ENCODE measurements at places on chromosomes 12 and 14.

- DNase-seq = no peak
Observed at GRCh38 chr12:46259713-46260112, 9.1 kb downstream of the SLC38A1 start.

DNA sequence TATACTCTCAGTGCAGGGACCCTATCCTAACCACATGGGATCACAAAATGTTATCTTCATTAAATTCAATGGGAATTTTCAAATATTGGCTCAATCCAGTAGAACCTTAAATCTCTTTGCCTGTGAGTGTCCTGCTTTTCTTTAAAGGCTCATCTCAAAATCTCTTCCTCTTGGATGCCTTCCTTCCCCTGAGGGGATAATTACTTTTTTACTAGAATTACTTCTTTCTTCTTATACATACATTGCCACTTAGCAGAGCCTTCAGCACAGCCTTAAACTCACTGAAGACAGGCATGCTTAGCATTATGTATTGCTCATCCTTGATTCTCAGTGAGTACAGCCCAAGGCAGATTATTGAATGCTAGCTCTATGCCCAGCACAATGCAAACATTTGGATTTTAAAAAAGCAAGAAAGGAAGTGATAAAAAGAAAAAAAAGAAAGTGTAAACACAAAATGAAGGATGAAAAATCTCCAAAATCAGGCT lies 1918.0 kb upstream of the FLRT2 start:
- DNase-seq = no peak

GRCh38 chr14:69193721-69194120 lies 2.4 kb downstream of the EXD2 start:
- no peak for DNase-seq

DNA sequence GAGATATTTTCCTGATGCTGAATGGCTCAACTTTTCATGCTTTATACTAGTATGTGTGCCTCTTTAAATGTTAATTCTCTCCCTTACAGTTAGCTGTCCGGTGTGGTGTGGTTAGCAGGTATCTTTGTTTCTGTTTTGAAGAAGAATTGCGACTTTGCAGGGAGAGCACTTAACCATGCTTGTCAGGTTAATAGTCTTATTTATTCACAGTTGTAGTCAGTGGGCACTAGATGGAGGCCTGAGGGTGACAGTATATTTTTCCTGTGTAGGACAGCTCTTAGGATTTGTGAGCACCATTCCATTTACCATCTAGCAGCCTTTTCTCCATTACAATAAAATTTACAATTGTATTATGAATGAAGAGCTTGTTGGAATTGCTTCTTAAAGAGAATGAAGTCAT lies 34.9 kb downstream of the PDE3A start:
- no peak for DNase-seq

GRCh38 chr12:89863493-89863938 lies 154.9 kb upstream of the ATP2B1 start:
- DNase-seq = no peak

DNA sequence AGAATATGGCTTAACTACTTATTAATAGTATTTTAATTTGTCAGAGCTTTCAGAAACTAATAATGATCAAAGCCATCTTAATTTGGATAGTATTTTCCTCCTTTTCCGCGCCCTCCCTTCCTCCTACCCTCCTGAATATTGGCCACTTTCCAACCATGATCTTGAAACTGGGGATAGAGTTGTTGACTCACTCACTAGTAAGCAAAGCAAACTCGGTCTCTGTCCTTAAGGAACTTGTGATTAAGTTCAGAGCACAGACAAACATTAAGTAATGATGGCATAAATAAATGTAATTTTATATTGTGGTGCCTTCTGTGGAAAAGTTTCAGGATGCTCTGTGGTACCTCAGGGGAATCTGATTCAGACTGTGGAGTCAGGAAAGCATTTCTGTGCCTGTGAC lies 75.7 kb downstream of the LRRK2 start:
- peak; percentile 50 for DNase-seq

GRCh38 chr12:122022393-122023338 lies 982 bp downstream of the BCL7A start:
- DNase-seq = peak; percentile 43

- DNase-seq = peak; percentile 95
Observed at GRCh38 chr14:24179961-24180796, 8.3 kb downstream of the REC8 start.

DNA sequence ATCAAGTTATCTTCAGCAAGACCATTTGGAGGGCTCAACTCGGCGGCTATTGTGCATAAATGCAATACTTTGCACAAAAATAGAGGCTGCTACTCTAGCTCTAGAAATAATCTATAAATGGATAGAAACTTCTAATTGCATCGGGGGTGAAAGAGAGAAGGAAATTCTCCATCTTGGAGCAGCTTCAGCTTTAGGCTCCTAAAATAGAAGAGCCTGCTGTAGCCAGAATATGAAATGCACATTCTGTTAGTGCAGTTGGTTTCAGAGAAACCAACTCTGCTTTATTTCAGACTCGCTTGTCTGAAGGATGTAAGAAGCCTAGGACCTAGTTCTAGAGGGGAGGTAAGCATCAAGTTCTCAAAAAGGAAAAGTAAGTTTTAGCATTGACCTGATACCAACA lies 38.1 kb downstream of the SNRPF start:
- no peak for DNase-seq

DNA sequence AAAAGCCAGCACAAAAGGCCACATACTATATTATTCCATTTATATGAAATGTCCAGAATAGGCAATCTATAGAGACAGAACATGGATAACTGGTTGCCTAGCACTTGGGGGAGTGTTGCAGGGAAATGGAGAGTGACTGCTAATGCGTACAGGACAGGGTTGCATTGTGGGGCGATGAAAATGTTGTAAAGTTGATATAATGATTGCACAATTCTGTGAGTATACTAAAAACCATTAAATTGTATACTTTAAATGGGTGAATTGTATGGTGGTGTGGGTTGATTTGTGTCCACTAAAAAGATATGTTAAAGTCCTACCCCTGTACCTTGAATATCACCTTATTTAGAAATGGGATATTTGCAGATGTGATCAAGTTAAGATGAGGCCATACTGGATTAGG lies 7.0 kb upstream of the CAPRIN2 start:
- DNase-seq = no peak

DNA sequence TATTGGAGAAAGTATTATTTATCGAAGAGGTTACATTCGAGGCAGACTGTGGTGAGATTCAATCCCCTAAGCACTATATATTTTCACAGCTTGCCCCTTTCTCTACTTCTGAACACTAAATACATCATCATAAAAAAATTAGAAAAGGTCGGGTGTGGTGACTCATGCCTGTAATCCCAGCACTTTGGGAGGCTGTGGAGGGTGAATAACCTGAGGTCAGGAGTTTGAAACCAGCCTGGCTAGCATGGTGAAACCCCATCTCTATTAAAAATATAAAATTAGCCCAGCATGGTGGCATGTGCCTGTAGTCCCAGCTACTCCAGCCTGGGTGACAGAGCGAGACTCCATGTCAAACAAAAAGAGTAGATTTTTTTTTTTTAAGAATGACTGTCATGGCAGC lies 70.6 kb upstream of the MYF6 start:
- DNase-seq = no peak

DNA sequence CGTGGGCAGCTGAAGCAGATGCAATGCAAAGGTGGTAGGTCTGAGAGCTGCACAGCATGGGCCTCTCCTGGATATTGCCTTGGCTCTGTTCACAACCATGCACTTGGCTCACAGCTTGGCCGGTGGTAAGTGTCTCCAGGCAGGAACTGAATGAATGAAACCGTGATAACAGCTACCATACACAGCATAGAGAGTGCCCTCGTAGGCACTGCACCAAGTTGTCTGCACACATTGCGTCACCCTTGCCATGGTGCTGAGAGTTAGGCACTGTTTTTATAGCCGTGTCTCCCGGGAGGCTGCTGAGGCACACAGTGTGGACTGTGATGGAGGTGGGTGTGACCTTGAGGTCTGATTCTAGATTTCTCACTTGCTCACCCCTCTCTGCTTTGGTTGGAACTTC lies 157.6 kb upstream of the VASH1 start:
- DNase-seq = no peak

DNA sequence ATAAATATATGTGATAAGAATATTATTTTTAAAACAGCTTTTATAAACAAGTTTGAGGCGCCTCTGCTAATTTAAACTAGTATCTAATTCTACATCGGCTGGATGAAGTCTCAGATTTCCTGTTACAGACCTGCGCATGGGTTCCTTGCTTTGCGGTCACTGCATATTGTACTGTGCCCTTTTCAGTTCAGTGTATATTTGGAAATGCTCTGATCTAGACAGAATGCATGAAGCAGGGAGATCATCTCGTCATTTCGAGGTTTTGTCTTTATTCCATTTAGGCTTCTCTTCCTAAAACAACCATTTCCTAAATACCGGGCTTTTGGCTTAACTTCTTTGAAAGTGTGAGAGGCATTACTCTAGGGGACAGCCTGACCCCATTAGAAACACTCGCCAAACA lies 25.6 kb downstream of the CRACR2A start:
- DNase-seq = no peak

GRCh38 chr12:126191031-126191891 lies 1126.0 kb downstream of the AACS start:
- DNase-seq = no peak

- peak; percentile 91 for DNase-seq
Observed at GRCh38 chr14:65565948-65566347, 153.4 kb downstream of the FUT8 start.

DNA sequence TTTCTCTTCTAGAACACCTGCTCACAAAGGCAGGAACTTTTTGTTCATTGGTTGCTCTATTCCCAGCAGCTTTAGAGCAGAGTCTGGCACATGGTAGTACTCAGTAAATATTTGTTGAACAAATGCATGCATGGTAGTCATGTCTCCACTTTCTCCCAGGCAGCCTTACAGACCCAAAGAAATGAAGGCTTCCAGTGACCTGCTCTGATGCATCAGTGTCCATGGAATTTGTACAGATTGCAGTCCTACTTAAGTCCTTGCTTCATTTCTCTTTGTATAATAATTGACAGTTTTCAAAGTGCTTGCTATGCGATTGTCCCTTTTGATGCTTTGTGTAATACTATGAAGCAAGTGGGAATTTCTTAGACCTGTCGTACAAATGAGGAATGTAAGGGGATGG lies 119.6 kb downstream of the DERA start:
- peak; percentile 86 for DNase-seq

DNA sequence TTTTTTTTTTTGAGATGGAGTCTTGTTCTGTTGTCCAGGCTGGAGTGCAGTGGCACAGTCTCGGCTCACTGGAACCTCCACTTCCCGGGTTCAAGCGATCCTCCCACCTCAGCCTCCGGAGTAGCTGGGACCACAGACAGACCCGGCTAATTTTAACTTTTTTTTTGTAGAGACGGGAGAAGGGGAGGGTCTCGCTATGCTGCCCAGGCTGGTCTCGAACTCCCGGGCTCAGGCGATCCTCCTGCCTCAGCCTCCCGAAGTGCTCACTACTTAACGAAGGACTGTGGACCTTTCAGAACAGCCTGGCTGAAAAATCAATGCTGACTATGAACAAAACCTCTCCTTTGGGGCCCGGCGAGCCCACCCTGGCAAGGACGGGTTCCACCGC lies 10.9 kb downstream of the SLC6A12 start:
- DNase-seq = no peak

DNA sequence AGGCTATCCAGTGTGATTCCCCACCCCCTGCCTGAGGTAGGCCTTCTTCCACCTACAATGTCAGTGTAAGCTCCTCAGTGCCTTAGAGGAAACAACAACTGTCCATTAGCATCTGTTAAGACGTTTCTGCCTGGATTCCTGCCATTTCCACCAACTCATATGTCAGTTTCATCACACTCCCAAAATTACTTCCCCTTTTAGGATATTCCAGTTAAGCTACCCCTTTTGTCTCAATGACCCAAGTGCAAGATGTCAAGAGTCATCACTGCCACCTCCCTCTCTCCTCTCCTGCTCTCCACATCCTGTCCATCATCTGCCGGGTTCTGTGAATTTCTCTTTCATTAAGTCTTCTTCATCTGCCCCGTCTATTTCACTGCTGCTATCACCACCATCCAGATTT lies 189.4 kb downstream of the DPF3 start:
- DNase-seq = no peak

DNA sequence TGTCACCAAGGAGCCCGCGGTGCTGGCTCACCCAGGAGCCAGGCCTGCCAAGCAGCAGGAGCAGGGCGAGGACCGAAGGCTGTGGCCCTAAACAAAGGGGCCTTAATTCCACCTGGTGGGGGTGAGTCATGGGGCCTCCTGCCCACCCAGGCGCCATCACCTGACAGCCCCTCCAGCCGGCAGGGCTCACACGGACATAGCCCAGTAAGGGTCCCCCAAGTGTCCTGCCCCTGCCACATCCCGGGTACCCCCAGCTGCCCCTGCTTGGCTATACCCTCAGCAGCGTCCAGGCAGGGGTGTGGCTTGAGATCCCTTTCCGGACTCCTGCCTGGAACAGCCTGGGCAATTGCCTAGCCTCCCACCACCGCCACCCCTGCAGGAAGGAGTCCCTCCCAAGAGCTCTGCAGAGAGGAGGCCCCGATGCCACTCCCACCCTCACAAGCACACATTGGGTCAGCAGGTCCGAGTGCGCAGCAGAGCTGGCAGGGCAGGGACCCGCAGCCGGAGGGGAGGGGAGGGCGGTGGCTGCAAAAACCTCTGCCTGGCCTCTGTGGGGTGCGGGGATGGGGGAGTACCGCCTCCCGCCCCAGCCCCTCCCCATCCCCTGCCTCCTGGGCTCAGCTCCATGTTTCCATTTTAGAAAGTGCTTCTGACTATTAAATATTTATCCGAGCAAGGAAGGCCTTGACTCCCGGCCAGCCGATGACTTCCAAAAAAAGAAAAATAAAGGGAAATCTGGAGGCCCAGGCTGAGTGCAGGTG lies 4.6 kb downstream of the AHNAK2 start:
- no peak for DNase-seq

DNA sequence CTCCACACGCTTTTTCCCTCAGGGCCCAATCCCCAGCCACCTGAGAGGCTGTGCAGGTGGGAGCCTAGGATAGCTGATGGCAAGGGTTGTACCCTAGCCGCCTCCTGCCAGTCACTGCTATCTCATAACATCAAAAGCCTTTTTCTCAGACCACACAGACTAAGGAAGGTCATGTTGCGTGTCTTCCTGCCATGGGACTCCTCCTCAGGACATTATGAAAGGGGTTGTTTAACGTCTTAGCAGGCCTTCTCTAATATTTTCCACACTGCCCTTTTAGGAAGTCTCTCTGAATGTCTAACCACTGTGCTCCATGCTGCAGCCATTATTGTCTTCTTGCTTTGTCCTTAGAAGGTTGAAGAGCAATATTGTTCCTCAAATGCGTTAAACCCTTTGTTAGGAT lies 7.6 kb upstream of the SMUG1 start:
- DNase-seq = no peak

All from kidney tubule cell (primary cell).